ENCODE measurements at places on chromosomes 12 and 14. TPM values are rescaled to one million over a fixed set of nuclear protein-coding genes. Genes with fewer than 3 reads are reported as not detected.

OR5AU1 gene
- total RNA-seq = under 0.01 TPM

IRAK3 gene
- total RNA-seq = 2.6 TPM

OASL gene
- under 0.01 TPM for total RNA-seq

ITGA5 gene
- total RNA-seq = 438 TPM

CISTR gene
- total RNA-seq = not detected

ARG2 gene
- total RNA-seq = 3.9 TPM

PTPRO gene
- total RNA-seq = under 0.01 TPM

DICER1 gene
- total RNA-seq = 61.3 TPM

SERPINA5 gene
- total RNA-seq = not detected

AACS gene
- 42.5 TPM for total RNA-seq

IFNG-AS1 gene
- not detected for total RNA-seq

ACOT6 gene
- under 0.01 TPM for total RNA-seq

Measured in fibroblast of villous mesenchyme (primary cell).